ENCODE measurements at places on chromosomes 2 and 18. TPM values are rescaled to one million over a fixed set of nuclear protein-coding genes. Genes with fewer than 3 reads are reported as not detected.

The SERPINB11 gene
- total RNA-seq = not detected

DNA sequence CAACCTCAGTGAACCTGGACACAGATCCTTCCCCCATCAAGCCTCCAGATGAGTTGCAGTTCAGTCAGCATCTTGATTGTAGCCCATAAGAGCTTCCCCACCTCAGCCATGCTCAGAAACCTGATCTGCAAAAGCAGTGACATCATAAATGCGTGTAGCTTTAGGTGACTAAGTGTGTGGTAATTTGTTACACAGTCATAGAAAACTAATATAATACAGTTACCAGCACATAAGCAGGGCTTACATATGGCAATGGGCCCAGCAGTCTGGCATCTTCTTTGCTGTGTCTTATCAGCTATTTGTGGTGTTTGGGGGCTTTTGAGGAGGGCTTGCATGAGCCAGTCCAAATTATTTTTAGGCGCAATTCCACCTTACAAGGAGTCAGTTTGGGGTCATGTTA lies 807.0 kb downstream of the SLC4A3 start:
- H3K27me3 ChIP-seq = no peaks in the 10 kb centered on the region
- no peak for DNase-seq
- no peaks in the 10 kb centered on the region for H3K36me3 ChIP-seq
- no peaks in the 10 kb centered on the region for H3K4me1 ChIP-seq
- H3K4me3 ChIP-seq = no peak overlapping the region

DNA sequence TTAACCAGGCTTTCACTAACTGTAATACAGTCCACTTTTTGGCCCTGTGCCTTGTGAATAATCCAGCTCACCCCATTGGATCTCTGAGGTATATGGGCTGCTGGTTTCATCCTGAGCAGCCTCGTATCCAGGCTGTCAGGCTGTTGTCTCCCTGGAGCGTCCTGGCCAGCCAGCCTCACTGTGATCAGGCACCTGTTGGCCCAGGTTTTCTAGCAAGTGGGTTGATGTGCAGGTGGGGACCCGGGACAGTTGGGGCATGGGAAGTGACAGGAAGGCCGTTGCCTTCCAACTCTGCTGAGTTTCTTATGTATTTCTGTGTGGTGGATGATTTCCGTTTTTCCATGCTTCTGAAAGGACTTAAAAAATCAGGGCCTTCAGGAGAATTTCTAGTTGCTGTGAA lies 132.4 kb downstream of the ACOXL start:
- H3K27ac ChIP-seq = no peak overlapping the region
- DNase-seq = no peak

DNA sequence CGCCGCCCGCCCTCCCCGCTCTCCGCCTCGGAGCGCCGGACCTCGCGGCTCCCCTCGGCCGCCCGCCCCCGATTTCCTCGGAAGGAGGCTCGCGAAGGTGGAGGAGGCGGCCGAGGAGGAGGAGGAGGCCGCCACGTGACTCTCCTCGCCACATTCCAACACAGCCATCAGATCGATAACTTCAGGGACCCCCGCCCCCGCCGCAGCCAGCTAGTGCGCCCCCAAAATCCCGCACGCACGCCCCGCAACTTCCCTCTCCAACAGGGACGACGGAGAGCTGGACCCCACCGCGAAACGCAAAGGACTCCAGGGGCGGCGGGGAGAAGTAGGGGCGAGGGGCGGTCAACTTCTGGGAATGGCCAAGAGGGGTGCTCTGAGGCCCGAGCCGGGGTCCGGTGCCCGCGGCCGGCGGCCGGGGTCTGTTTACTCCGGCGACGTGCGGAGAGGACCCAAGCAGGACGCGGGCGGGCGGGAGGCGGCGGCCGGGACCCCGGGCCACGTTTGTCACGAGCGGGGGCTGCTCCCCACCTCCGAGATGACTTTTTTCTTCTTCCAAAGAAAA lies 2.0 kb downstream of the ZNF521 start:
- peaks cover 14% of the 10 kb centered on the region for H3K4me1 ChIP-seq
- peak overlapping the region; percentile 62 for H3K27ac ChIP-seq
- DNase-seq = no peak
- no peaks in the 10 kb centered on the region for H3K27me3 ChIP-seq
- H3K4me3 ChIP-seq = peak overlapping the region; percentile 92
- no peaks in the 10 kb centered on the region for H3K36me3 ChIP-seq

DNA sequence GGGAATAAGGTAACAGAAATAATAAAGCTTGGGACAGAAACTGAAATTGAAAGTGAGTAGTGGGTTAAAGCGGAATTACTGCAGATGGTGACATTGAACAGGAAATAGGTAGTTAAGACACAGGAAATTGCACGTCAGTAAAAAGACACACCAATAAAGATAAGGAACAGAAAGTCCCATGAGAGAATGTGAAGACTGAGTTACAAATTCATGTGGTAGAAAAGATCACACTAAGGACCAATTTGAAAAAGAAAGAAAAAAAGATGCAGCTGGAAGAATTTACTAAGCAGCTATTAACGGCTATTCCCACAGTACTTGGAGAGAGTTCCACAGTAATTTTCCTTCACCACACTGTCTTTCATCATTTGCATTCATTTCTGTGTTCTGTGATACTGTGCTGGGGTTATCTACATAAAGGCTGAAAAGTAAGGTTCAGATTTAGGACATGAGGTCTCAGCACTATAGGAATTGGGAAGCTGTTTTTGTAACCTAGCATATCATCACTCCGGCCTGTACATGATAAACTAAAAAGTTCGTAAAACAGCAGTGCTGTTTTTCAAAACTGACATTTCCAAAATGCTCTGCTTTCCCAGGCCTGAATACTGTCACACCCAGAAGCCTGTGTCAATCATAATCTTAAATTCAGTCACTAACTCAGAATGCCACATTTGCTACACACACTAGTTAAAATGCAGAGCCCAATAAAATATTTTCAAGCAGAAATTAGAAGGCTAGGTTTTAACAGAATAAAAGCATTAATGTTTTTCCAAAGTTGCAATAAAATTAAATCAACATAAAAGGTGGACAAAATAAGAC lies 42.9 kb downstream of the SRBD1 start:
- DNase-seq = no peak
- peak overlapping the region; percentile 47 for H3K4me3 ChIP-seq
- H3K36me3 ChIP-seq = no peaks in the 10 kb centered on the region

DNA sequence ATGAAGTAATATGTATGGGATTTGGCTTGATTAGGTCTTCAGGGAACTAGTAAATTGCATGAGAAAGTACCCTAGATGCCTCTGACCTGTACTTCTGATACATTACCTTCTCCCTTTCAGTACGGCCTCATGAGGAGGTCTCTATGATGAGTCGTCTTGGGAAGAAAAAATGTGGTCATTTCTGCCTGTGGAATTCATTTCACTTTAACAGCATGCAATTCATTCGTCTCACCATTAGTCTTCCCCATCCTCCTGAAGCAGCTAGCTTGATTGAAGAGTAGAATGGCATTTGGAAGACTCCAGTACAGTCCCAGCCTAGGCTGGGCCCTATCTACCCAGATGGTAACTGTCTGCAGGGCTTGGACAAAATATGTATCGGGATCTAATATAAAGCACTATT lies 52.2 kb downstream of the TMX3 start:
- no peaks in the 10 kb centered on the region for H3K36me3 ChIP-seq
- H3K4me1 ChIP-seq = peaks cover 15% of the 10 kb centered on the region
- H3K4me3 ChIP-seq = no peak overlapping the region
- H3K27me3 ChIP-seq = no peaks in the 10 kb centered on the region
- no peak overlapping the region for H3K27ac ChIP-seq
- no peak for DNase-seq

GRCh38 chr2:109031476-109032228 lies 42.6 kb upstream of the EDAR start:
- peak overlapping the region; percentile 61 for H3K4me3 ChIP-seq
- no peaks in the 10 kb centered on the region for H3K36me3 ChIP-seq
- H3K27me3 ChIP-seq = no peaks in the 10 kb centered on the region
- peaks cover 5% of the 10 kb centered on the region for H3K4me1 ChIP-seq
- no peak for DNase-seq

DNA sequence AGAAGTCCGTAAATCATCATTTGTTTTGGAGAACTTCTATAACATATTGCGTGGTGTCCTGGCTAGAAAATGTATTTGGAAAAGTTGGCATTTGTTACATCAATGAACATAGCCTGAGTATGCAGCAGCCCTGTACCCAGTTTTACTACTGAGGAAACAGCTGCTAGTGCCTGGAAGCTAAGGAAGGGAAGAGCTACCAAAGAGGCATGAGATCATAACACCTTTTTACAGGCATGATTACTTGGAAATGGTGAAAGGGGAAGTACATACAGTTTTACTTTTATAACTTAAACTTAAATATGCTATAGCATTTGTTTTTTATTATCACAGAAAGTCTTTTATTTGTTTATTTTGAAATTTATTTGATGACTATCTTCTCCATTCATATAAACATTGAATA lies 128.4 kb upstream of the MC4R start:
- H3K27me3 ChIP-seq = no peaks in the 10 kb centered on the region
- no peak overlapping the region for H3K4me3 ChIP-seq
- H3K27ac ChIP-seq = no peak overlapping the region
- H3K36me3 ChIP-seq = no peaks in the 10 kb centered on the region
- no peaks in the 10 kb centered on the region for H3K4me1 ChIP-seq

DNA sequence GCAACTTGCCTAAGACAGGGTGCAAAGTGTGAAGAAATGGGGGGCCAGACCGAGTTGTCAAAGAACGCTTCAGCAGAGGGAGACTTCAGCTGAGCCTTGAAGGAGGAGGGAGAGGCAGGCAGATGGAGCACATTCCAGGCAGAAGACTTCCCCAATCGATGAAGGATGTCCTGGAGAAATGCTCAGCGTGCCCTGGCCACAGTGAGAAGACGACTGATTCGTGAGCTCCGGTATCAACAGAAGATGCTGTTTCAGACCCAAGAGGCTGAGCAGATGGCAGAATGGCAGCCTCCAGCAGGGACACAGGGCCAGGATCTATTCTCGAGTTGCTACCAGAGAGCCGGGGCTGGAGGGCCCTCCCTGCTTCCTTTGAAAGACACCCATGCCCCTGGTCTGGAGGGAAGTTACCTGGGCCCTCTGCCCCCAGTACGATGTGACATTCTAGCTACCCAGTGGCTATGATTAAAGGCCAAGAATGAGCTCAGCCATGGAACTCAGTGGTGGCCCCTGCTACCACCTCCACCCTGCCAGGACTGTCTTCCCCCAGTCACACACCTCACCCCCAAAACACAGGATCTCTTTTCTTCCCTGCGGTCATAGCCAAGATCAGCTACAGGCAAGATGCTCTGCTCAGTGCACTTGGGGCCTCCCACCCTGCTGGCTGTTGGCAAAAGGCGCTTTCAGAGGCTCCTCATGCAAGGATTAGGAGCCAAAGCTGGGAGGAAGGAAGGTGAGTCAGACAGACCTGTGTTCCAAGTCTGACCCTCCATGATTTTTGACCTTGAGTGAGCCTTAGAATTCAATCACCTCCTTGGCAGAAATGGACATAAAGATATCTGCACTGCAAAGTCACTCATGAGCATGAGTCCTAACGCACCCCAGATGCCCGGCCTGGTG lies 84.3 kb downstream of the TFCP2L1 start:
- H3K36me3 ChIP-seq = no peaks in the 10 kb centered on the region
- H3K27ac ChIP-seq = no peak overlapping the region
- H3K4me1 ChIP-seq = peaks cover 17% of the 10 kb centered on the region
- DNase-seq = no peak

- H3K27me3 ChIP-seq = no peaks in the 10 kb centered on the region
- H3K27ac ChIP-seq = peak overlapping the region; percentile 87
- DNase-seq = no peak
- H3K36me3 ChIP-seq = no peaks in the 10 kb centered on the region
- peaks cover 58% of the 10 kb centered on the region for H3K4me1 ChIP-seq
These were observed 108.7 kb downstream of the FEZ2 start for GRCh38 chr2:36489281-36489680.

DNA sequence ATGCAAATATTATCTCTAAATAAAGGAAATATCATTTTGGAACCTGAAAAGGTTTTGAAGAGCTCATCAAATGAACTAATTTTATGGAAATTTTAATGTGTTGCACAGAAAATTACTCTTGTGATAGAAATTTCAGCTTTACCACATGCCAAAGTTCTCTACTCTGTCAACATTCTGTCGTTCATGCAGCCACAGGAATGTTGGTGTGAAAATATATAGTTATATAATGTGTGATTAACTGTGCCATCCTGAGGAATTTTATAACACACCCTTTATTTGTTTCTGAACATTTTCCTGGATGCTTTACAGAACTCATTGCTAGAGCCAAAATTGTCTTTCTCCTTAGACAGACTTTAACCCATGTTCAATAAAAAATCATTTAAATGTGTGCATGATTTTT lies 202.5 kb upstream of the SLC8A1 start:
- DNase-seq = no peak
- H3K27me3 ChIP-seq = no peaks in the 10 kb centered on the region
- no peaks in the 10 kb centered on the region for H3K4me1 ChIP-seq
- no peaks in the 10 kb centered on the region for H3K36me3 ChIP-seq
- no peak overlapping the region for H3K4me3 ChIP-seq

Data from thoracic aorta (tissue), 2 donors.